ENCODE measurements at places on chromosomes 5 and 9.

GRCh38 chr5:14410394-14411201, 171.0 kb upstream of the OTULINL start:
- DNase-seq, result no peak

GRCh38 chr5:62134811-62135210, 171.2 kb upstream of the KIF2A start:
- no peak for DNase-seq

DNA sequence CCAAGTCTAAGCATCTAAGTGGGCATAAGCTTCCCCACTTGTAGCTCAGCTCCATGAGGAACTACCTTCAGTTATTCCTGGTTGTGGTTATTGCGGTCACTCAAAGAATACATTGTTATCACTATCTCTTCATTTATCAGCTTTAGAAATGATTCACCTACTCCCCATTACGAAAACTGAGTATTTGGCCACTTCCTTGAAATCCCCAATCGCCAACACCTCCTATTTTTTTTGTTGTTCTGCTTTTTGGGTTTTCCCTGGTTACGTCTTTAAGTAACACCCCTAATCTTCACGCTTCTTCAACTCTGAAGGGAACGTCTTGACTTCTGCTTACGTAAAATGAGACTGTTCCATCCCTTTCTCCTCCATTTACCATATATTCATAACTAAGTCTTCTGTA, 20.7 kb downstream of the MAPK9 start:
- no peak for DNase-seq

DNA sequence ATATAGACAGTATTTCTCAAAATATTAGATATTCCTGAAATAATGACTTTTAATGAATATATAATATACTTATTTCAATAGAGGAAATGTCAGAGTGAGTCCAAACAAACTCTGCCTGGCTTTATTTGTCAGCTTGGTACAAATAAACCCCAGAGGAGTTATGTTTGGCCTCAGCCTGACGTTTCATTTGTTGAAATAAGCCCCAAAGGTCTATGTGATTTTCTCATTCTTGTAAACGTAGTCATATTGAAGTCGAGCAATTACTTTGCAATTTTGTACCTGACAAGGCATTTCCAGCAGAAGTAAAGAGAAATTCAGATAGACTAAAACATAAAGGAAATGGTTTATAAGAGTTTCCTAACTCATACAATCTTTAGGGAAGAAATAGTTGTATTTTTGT, 57.9 kb downstream of the MCCC2 start:
- no peak for DNase-seq

DNA sequence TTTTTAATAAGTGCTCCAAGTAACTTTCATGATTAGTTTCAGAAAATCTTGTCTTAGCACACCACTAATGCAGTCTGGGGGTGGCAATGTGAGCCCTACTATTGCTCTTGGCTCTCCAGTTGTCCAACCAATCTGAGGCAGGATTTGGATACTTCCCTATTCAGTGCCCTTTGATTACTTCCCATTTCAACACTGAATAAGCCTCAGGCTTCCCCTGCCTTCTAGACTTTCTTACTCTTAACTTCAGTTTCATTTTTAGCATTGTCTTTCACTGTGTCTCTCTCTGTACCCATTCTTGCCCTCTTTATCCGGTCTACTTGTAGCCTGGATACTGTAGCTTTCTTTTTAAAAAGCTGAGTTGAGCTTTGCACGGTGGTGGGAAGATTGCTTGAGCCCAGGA, 186.1 kb downstream of the C9orf152 start:
- no peak for DNase-seq
